Activated T-helper 1 cell treated with anti-CD3 and anti-CD28 coated beads, Interleukin-2, amount 50 U/mL, for 16 hours (primary cell): ENCODE measurements at places on chromosomes 12 and 14.
A peak's percentile ranks its signal among the peaks of the same experiment; 100 is the strongest.

DNA sequence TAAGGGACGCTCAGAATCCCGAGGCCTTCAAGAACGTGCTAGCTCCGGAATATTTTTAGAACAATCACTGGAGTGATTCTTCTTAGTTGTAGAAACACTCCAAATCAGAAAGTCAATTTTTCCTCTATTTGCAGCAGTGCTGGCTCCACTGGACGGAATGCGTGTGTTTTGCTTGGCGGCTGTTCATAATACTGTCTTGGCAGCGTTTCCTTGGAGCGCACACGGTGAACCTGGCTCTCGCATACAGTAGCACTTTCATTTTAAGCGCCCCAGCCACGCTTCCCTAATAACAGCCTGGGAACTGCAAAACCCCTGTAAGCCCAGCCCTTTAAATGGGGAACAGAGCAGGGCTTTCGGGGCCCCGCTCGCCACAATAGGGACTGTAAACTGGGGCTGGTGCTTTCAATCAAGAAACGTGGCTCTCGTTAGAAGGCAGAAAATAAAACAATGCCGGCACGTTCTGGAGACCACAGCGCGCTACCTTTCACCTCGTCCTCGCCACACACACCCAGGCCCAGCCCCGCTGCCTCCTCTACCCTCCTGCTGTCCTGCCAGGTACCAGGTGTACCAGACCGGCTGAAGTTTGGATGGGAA, 79.9 kb downstream of the BCL11B start:
- no peak for DNase-seq

GRCh38 chr12:52903285-52903854, 1.5 kb downstream of the KRT8 start:
- peak; percentile 22 for DNase-seq

GRCh38 chr14:73203527-73203926, 33.8 kb upstream of the PAPLN start:
- DNase-seq: no peak

DNA sequence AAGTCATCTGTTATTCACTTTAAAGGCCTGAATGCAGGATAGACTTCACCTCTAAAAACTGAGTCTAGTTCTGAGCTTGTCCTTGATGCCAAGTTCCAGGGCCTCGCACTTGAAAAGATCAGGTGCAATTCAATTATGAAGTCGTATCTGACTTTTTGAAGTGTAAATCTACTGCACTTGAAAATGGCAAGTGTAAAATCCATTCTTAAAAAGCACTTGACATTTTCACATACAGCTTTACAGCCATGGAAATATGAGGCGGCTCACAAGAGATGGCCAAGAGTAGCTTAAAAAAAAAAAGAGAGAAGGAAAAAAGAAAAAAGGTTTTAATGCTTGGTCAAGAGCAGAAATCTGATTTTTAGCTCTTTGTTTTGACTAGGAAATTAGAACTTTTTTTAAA, 172.5 kb downstream of the GXYLT1 start:
- no peak for DNase-seq

DNA sequence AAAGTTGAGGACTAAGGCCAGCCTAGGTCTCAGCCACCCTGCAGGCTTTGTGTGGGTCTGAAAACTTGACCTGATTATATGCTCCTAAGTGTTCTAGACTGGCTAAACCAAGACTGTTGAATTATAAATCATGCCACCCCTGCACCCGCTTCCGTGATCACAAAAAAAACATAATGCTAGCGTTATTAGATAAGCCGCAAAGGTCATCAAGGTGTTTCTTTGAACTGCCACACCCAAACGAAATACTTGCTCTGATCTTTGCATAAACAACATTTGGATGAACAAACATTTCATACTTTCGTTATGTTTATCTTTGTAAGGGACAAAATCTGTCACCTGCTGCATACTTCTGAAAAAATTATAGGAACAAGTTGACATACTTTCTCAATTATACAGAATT, 2.5 kb downstream of the SMCO2 start:
- DNase-seq: no peak

DNA sequence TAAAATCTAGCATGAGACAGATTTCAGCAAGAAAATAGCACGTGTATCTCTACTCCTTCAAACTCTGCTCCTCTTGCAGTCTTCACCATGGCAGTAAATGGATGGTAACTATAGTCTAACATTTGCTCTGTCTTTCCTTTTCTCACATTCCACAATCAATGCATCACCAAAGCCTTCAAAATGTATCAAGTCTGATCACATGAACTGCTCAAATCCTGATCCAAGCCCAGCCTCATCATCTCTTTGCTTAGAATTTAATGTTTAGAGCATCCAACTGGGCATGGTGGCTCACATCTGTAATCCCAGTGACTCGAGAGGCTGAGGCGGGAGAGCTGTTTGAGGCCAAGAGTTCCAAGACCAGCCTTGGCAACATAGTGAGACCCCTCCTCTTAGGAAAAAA, 45.9 kb downstream of the CDK17 start:
- DNase-seq: no peak
